Activated naive CD8-positive, alpha-beta T cell treated with anti-CD3 and anti-CD28 coated beads, Interleukin-2, amount 50 U/mL, for 24 hours (primary cell): ENCODE measurements at places on chromosomes 6 and 20.

GRCh38 chr6:79149884-79150283, 71.8 kb upstream of the PHIP start:
- no peak for DNase-seq

GRCh38 chr20:57579898-57580447, 19.1 kb downstream of the PCK1 start:
- DNase-seq = no peak

DNA sequence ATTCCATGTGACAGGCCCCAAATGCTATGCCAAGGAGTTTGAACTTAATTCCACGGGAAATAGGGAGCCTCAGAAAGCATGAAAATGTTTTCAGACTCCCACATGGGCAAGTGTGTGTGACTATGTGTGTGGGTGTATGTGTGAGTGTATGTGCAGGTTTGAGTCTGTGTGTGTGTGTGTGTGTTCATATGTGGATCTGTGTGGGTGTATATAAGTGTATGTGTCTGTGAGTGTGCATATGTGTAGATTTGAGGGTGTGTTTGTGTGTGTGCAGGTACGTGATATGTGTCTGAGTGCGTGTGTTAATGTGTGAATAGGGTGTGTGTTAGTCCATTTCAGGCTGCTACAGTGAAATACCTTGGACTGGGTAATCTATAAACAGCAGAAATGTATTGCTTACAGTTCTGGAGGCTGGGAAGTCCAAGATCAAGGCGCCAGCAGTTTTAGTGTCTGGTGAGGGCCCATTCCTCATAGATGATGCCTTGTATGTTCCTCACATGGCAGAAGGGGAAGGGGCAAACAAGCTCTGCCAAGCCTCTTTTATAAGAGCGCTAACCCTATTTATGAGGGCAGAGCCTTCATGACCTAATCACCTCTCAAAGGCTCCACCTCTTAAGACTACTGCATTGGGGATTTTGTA, 181.1 kb upstream of the TAB2 start:
- no peak for DNase-seq

DNA sequence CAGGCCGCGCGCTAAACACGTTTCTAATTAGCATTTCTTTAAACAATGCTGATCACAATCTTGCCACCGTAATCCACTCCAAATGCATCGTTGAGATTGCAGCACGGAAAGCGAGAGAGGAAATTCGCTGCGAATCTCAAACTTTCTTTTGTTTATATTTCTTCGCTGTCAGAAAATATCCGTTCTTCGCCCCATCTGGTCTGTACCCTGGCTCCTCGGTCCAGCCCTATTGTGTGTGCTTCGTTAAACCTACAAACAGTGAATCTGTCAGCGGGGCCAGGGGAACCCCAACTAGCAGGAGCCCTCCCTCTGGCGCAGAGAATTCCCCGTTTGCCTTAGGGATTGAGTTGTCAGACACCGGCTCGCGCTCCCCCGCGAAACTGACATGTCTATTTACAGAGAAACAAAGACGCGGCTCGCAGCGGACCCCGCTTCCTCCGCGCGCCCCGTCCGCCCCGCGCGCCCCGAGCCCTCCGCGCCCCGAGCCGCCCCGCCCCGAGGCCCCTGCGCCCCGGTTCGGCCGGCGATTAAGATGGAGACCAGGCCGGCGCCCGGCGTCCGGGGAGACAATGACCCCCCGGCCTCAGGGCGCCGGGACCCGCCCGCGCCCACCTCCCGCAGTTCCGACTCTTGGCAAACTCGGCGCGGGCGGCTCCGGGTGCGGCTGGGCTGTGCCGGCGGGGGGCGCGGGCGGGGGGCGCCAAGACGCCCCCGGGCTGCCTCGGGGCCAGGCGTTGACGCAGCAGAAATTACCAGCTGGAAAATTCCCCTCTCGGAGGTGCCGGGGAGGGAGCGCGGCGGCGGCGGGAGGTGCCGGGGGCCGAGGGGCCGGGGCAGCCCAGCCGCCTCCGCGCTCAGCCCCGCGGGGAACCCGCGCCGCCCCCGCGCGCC, 874 bp downstream of the ZBTB46 start:
- no peak for DNase-seq

- DNase-seq = no peak
Observed at GRCh38 chr6:37168163-37168758, 1.7 kb upstream of the PIM1 start.

- DNase-seq = no peak
Observed at GRCh38 chr6:11622156-11622555, 84.6 kb downstream of the TMEM170B start.

DNA sequence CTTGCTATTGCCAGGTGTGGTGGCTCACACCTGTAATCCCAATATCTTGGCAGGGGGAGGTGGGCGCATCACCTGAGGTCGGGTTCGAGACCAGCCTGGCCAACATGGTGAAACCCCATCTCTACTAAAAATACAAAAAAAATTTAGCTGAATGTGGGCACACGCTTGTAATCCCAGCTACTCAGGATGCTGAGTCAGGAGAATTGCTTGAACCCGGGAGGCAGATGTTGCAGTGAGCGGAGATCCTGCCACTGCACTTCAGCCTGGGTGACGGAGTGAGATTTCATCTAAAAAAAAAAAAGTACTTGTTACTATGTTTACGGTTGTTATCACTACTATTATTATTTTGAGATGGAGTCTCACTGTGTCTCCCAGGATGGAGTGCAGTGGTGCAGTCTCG, 3.0 kb downstream of the PPT2 start:
- no peak for DNase-seq

DNA sequence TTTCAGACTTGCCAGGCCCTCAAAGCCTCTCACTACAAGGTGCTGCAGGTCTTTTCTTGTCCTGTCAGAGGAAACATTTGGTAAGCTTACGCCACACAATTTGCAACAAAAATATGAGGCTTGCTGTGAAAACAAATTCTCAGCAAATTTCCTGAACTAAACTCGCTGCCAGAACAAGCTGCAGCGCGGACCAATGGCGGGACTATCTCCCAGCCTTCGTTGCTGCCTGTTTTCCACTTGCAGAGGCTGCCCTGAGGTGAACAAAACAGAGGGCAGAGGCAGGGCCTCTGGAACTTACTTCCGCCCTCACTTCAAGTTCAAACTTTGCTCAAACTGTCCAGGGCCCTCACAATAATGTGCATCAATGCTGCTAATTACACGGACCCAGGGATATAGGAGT, 12.4 kb downstream of the UQCC2 start:
- no peak for DNase-seq

- DNase-seq = no peak
Observed at GRCh38 chr20:1825507-1825906, 69.7 kb upstream of the SIRPA start.

DNA sequence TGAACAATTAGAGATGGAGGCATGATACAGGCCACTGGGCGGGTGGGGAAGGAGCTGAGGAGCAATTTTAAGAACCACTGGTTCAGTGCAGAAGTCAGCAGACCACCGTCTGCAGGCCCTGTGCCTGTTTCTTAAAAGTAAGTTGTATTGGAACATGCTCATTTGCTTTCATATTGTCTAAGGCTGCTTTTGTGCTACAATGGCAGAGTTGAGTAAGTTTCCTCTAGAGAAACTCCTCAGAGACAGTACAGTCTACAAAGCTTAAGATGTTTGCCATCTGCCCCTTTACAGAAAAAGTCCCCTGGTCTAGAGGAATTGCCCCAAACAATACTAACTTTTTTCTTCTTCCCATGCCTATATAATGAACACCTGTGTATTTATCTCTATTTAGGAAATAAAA, 28.5 kb upstream of the UBE2J1 start:
- DNase-seq = no peak

DNA sequence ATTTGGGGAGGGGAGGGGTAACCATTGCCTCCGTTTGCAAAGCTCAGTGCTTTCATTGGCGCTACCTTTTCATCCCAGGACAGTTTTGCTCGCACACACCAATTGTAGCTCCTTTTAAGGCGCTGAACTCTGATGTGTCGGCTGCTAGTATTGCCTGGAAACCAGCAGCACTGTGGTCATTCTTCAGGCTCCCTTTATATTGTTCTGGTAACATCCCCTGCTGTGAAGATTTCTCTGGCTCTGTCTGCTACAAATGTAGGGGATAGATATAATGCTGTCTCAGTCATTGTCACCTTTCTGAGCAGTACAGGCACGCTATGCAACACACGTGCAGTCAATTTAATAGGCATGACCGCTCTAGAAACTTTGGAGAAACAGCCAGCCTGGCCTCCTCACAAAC, 172.9 kb upstream of the SASH1 start:
- no peak for DNase-seq

GRCh38 chr6:75436869-75437268, 56.7 kb downstream of the FILIP1 start:
- no peak for DNase-seq

- no peak for DNase-seq
Observed at GRCh38 chr6:39339868-39340550, 17.5 kb upstream of the KCNK16 start.

DNA sequence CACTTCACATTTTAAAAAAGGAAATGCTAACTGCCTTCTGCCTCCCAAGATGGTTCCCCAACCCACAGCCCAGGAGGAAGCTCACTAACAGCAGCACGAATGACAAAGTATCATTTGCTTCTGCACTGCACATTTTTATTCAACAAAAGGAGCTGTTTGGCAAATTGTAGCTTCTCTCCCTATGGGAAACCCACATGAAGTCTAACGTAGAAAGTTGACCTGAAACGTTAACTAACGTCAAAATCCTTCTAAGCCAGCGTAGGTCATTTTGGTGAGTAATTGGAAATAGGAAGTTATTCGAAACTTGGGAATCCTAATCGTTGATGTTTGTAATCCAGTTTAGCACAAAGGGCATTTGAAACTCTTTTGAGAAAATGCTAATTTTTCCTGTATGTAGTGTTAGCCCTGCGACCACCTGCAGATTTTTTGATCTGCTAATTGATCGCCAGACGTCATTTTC, 2.9 kb downstream of the SALL4 start:
- DNase-seq = no peak

- DNase-seq = no peak
Observed at GRCh38 chr6:56772737-56773184, 130.1 kb upstream of the DST start.
